Hypothalamus (tissue), 51 donors: ENCODE measurements at places on chromosomes 16 and 17.

DNA sequence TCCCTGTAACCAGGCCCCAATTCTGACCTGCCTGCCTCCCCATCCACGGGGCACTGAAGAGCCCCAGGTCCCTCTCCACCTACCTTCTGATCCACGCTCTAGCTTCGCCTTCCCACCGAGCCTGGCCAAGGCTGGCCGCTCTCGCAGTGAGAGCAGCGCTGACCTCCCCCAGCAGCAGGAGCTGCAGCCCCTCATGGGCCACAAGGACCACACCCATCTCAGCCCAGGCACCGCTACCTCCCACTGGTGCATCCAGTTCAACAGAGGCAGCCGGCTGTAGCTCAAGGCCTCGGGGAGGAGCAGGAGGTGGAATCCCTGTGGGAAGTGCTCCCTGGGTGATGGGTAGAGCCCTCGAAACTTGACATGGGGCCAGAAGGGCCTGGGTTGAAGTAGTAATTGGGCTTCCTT is 8.4 kb upstream of the PLEKHG4 start:
- no peak for DNase-seq

DNA sequence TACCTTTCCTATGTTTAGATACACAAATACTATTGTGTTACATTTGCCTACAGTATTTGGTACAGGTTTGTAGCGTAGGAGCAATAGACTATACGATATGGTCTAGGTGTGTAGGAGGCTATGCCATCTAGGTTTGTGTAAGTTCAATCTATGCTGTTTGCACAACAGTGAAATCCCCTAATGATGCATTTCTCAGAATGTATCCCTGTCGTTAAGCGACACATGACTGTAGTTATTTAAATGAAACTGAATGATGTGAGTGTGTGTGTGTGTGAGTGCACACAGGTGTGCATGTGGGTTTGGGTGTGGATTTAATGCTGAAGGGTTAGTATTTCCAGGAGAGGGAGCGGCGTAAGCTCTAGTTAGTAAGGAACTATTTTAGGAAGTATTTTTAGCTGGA is 34.6 kb upstream of the SMIM36 start:
- no peak for DNase-seq

DNA sequence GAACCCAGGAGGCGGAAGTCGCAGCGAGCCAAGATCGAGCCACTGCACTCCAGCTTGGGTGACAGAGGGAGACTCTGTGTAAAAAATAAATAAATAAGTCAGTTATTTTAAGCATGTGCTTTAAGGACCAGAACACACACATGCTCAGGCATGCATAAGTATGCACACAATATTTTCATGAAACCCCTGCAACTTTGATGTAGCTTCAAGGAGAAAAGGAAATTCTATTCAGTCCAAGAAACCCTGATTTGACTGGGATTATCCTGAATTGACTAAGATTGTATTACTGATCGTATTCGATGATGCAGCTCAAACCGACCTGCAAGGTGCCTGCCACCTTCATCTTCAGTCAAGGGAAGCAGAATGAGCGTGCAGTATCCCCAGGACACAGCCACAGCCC is 841 bp downstream of the TEKT5 start:
- DNase-seq = no peak

DNA sequence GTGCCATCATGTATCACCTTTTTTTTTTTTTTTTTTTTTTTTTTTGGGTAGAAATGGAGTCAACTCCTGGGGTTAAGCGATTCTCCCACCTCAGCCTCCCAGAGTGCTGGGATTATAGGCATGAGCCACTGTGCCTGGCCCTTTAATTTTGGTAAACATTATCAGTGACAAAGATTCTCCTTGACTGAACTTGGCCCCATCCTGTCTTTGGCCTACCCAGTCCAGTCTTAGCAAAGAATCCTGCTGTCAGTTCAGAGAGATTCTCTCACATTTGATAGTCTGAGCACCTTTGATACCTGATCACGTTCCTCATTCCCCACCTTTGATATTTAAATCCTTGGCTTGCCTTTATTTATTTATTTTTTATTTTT is 11.5 kb downstream of the RAD51C start:
- no peak for DNase-seq

- DNase-seq = peak; percentile 54
Observed at GRCh38 chr16:57637020-57637419, 8.6 kb downstream of the ADGRG1 start.

GRCh38 chr16:85752511-85753420 is 1.9 kb upstream of the C16orf74 start:
- no peak for DNase-seq
